ENCODE measurements at places on chromosomes 1 and 21.

DNA sequence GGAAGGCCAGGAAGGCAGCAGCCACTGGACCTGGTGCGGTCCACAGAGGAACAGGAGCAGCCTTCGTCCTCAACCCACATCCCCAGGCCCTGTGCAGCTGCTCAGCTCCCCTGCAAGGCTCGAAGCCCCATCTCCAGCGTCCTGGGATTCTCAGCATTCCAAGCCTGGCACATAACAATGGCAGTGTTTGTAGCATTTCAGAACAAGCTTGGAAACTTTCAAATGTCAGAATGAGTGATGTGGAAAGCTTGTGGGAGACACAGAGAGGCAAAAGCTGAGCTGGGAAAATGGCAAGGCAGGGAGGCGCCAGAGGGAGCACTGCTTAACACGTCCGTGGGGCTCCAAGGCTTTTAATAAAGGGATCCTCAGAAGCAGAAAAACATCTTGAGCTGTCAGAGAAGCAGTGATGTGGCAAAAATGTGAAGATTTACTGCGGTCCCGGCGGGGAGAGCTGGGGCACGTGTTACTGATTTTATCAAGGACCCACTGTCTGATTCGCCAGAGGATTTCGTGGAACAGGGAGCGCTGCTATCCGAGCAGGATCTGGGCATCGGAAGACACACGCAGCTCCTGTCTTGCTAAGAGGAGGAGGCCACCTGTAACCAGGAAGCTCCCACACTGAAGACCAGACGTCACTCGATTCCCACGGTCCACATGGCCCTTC, 38.1 kb downstream of the TOMM20 start:
- DNase-seq = no peak

- DNase-seq = no peak
Measured at GRCh38 chr1:56403321-56403720, 176.0 kb downstream of the PLPP3 start.

DNA sequence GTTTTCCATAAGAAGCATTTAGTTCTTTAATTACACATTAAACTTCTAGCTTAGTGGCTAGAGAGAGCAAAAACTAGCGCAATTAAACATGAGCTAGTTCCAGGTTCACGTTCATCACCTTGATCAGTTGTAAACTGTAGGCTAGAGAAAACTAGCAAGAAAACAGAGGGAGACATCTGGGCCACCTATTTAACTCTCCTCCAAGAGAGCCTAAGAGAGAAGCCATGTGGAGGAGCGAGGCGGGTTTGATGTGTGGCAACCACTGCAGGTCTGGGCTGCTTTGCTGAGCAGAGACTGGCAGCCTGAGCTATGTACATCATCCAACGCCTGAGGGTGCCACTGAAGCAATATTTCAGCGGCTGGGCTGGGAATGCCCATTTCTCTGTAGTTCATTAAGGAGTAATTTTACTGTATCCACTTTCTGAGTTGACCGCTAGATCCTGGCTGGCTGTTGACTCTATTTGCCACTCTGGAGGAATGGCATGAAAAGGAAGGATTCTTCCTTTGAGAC, 252.9 kb downstream of the DYRK1A start:
- no peak for DNase-seq

DNA sequence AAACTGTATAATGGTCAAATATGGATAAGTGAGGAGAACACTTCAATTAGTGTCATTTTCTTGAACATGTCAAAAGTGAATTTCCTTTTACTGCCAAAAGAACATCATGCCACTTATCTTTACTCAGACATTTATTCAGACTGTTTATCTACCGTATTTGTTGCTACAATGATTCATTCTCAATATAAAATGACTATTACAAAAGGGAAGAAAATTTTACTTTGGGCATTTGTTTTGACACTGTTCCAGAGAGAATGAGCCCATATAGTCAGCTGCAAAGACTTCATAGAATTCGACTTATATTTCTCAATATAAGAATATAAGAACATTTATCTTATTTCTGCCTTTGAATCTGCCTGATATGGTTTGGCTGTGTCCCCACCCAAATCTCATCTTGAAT, 1699.1 kb downstream of the BRINP3 start:
- DNase-seq = no peak

- DNase-seq = no peak
Measured at GRCh38 chr1:7149080-7149838, 364.0 kb downstream of the CAMTA1 start.

DNA sequence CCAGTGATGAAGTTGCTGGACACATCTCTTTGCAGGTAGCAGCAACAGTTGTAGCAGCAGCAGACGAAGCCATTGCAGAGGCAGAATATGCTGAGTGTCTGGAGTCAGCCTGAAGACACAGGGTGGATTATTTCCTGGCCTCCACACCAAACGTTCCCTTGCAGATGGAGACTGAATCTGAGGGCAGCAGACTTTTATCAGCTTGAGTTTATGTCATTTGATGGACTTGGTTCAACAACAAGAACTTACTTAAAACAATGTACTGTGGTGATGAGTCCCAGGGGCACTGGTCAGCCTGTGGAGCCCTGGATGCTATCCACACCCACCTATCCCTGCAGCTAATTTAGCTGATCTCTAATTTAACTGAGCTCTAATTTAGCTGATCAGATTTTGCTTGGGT, 17.1 kb upstream of the MPZL1 start:
- DNase-seq = no peak

GRCh38 chr1:220335668-220336067, 63.4 kb upstream of the RAB3GAP2 start:
- no peak for DNase-seq

GRCh38 chr1:230827081-230827681, 41.1 kb downstream of the C1orf198 start:
- DNase-seq = no peak
